Foreskin keratinocyte (primary cell): ENCODE measurements at places on chromosomes 1 and 21. TPM values are rescaled to one million over a fixed set of nuclear protein-coding genes. Genes with fewer than 3 reads are reported as not detected.

The TBX19 gene
- total RNA-seq: 0.24 and 0.32 TPM in 2 replicates

The PLEKHG5 gene
- total RNA-seq: 33.9 and 57.3 TPM in 2 replicates

The F3 gene
- 472 and 766 TPM in 2 replicates for total RNA-seq

The NUDT4B gene
- 1.0 and 1.2 TPM in 2 replicates for total RNA-seq

The TMEM125 gene
- 1.9 and 2.3 TPM in 2 replicates for total RNA-seq

The SPRR2G gene
- total RNA-seq: 2.7 and 3.1 TPM in 2 replicates

The FAM72B gene
- 4.3 and 7.1 TPM in 2 replicates for total RNA-seq

The MFSD2A gene
- total RNA-seq: 55.1 and 62.0 TPM in 2 replicates

The GUCA2B gene
- total RNA-seq: not detected in 2 replicates

The CA6 gene
- not detected in 2 replicates for total RNA-seq
